Frontal cortex (tissue), 4 donors: ENCODE measurements at places on chromosomes 5 and 9. TPM values are rescaled to one million over a fixed set of nuclear protein-coding genes. Genes with fewer than 3 reads are reported as not detected.

The CFAP90 gene
- 4.5 TPM for total RNA-seq

The COL27A1 gene
- total RNA-seq, result 0.41 TPM

The SLC25A48 gene
- total RNA-seq, result 1.2 TPM

The ZNF366 gene
- 0.82 TPM for total RNA-seq

The BRINP1 gene
- 48.5 TPM for total RNA-seq

The DOCK2 gene
- total RNA-seq, result 3.3 TPM

The MARCOL gene
- total RNA-seq, result not detected

The KIF20A gene
- total RNA-seq, result 4.1 TPM

The CRB2 gene
- total RNA-seq, result 2.4 TPM

The RLN2 gene
- total RNA-seq, result not detected

The SLC36A3 gene
- not detected for total RNA-seq

The CARTPT gene
- total RNA-seq, result 2.9 TPM

The GFI1B gene
- total RNA-seq, result 0.41 TPM

The PCDHGA5 gene
- total RNA-seq, result 5.7 TPM

The SPAAR gene
- total RNA-seq, result 0.41 TPM

The HRCT1 gene
- 0.82 TPM for total RNA-seq

The PCDHA6 gene
- total RNA-seq, result 17.1 TPM

The CARD6 gene
- total RNA-seq, result 0.82 TPM

The TAS2R1 gene
- not detected for total RNA-seq

The KIAA0825 gene
- 41.2 TPM for total RNA-seq

The CA9 gene
- total RNA-seq, result 0.82 TPM

The ASB6 gene
- 10.6 TPM for total RNA-seq

The LRRC19 gene
- total RNA-seq, result not detected

The P4HA2 gene
- 13.9 TPM for total RNA-seq

The PTGR1 gene
- total RNA-seq, result 12.2 TPM

The PCDHA11 gene
- total RNA-seq, result 29.3 TPM

The CDH6 gene
- 37.1 TPM for total RNA-seq

The PFN3 gene
- total RNA-seq, result 0.82 TPM

The PCDHGC4 gene
- total RNA-seq, result 65.2 TPM

The ZBED3 gene
- 1.6 TPM for total RNA-seq

The RFESD gene
- total RNA-seq, result 1.2 TPM

The CDX1 gene
- not detected for total RNA-seq

The GRXCR2 gene
- total RNA-seq, result not detected

The NR4A3 gene
- 3.7 TPM for total RNA-seq

The PTGDS gene
- total RNA-seq, result 61.1 TPM

The ZNF618 gene
- total RNA-seq, result 4.9 TPM

The TMC1 gene
- 0.82 TPM for total RNA-seq

The MSH3 gene
- 32.6 TPM for total RNA-seq

The CACNA1B gene
- 31.4 TPM for total RNA-seq

The CER1 gene
- not detected for total RNA-seq

The FABP6 gene
- 4.5 TPM for total RNA-seq

The PHF24 gene
- total RNA-seq, result 19.2 TPM

The OLFML2A gene
- 1.6 TPM for total RNA-seq

The MSMP gene
- total RNA-seq, result 0.41 TPM

The TYRP1 gene
- total RNA-seq, result 2.4 TPM

The COL23A1 gene
- 0.82 TPM for total RNA-seq

The MAMDC4 gene
- total RNA-seq, result 4.1 TPM

The OR2Y1 gene
- total RNA-seq, result not detected

The SLCO6A1 gene
- total RNA-seq, result 0.41 TPM

The UGT3A2 gene
- total RNA-seq, result 0.41 TPM

The HBEGF gene
- 12.6 TPM for total RNA-seq

The PCAT7 gene
- total RNA-seq, result not detected

The NACC2 gene
- total RNA-seq, result 3.7 TPM

The SPATA31D4 gene
- not detected for total RNA-seq

The ARHGEF28 gene
- total RNA-seq, result 6.1 TPM

The ANKRD31 gene
- total RNA-seq, result 0.82 TPM

The HAUS6 gene
- total RNA-seq, result 31.0 TPM
